ENCODE measurements at places on chromosomes 11 and 22. TPM values are rescaled to one million over a fixed set of nuclear protein-coding genes. Genes with fewer than 3 reads are reported as not detected.
A peak's percentile ranks its signal among the peaks of the same experiment; 100 is the strongest.

- H3K4me1 ChIP-seq: no peaks in the 10 kb centered on the region
- no peak overlapping the region for H3K27ac ChIP-seq
- H3K27me3 ChIP-seq: no peaks in the 10 kb centered on the region
These were observed 712.4 kb downstream of the TBC1D22A start for GRCh38 chr22:47474895-47475294.

CHRM1 gene
- 1.2 TPM for polyA plus RNA-seq

DNA sequence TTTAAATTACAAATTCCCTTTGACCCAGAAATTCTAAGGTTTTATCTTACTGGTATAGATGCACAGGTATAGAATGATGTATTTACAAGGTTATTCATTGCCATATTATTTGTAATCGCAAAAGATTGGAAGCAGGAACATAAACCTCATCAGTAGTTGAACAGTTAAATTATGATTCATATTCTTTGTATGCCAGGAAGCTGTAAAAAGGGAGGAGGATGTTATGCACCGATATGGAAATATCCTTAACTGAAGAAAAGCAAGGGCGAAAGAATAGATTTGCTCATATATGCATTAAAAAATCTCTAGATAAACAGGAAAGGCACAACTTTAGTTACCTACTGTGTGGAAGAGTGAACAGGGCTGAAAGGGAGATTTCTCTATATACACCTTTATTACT lies 36.7 kb downstream of the PPFIA1 start:
- H3K4me1 ChIP-seq: peaks cover 5% of the 10 kb centered on the region
- no peak for DNase-seq
- no peaks in the 10 kb centered on the region for H3K27me3 ChIP-seq
- peaks cover 2% of the 10 kb centered on the region for H3K36me3 ChIP-seq
- no peak overlapping the region for H3K27ac ChIP-seq
- no peak overlapping the region for H3K4me3 ChIP-seq

LMNTD2 gene
- polyA plus RNA-seq: 7.6 TPM

GRCh38 chr11:2186669-2187279 lies 15.2 kb upstream of the TH start:
- no peak overlapping the region for H3K27ac ChIP-seq
- peaks cover 22% of the 10 kb centered on the region for H3K4me1 ChIP-seq
- no peak for DNase-seq
- H3K4me3 ChIP-seq: no peak overlapping the region
- peaks cover 3% of the 10 kb centered on the region for H3K36me3 ChIP-seq

GRCh38 chr11:75428281-75428724 lies 4.7 kb downstream of the KLHL35 start:
- H3K27ac ChIP-seq: no peak overlapping the region
- H3K4me1 ChIP-seq: peaks cover 32% of the 10 kb centered on the region
- H3K4me3 ChIP-seq: peak overlapping the region; percentile 40
- DNase-seq: peak; percentile 77
- peaks cover 36% of the 10 kb centered on the region for H3K27me3 ChIP-seq

- peaks cover 13% of the 10 kb centered on the region for H3K4me1 ChIP-seq
- peaks cover 9% of the 10 kb centered on the region for H3K36me3 ChIP-seq
- DNase-seq: no peak
These were observed 91.7 kb downstream of the PDE2A start for GRCh38 chr11:72582206-72583176.

DNA sequence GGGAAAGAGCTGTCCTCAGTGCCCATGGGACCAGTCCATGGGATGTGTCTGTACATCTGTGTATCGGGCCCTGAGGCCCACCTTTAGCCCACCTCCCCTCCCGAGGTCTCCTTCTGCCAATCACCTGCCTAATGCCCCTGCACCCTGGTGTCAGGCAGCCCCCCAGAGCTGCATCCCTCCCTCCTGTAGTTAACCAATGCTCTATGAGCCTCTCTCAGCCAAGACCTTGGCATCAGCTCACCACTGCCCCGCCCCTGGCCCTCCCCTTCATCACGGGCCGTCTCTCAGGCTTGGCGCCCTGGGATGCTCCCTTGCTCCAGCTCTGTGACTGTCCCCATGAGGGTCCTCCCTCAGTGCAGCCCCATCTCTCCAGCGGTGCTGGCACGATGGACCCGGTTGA lies 18.5 kb downstream of the MGAT3 start:
- no peak overlapping the region for H3K27ac ChIP-seq
- DNase-seq: no peak
- peaks cover 42% of the 10 kb centered on the region for H3K36me3 ChIP-seq
- H3K4me1 ChIP-seq: peaks cover 80% of the 10 kb centered on the region

SPA17 gene
- 16.6 TPM for polyA plus RNA-seq

GRCh38 chr11:31607914-31608313 lies 98.3 kb downstream of the ELP4 start:
- no peak for DNase-seq
- no peak overlapping the region for H3K4me3 ChIP-seq
- H3K36me3 ChIP-seq: no peaks in the 10 kb centered on the region
- no peaks in the 10 kb centered on the region for H3K4me1 ChIP-seq

MOV10L1 gene
- polyA plus RNA-seq: 1.9 TPM

DNA sequence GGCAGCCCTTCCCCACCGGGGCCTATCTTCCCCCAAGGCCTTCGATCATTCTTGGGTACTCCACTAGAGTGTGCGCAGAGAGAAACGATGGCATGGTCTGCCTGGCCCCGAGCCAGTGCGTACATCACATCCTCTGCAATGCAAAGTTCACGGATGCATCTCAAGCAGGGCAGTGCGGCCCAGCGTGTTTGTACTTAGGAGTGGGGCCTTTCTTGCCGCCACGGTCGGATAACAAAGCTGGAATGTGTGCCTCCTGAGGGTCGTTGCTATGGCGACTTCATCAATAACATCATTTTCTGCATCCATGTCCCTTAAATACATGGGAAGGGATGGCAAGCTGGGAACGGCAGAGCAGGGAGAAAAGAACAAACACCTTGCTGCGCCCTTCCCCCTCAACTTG lies 73.9 kb downstream of the SCUBE1 start:
- no peak overlapping the region for H3K4me3 ChIP-seq
- peaks cover 2% of the 10 kb centered on the region for H3K27me3 ChIP-seq
- no peaks in the 10 kb centered on the region for H3K36me3 ChIP-seq
- peaks cover 30% of the 10 kb centered on the region for H3K4me1 ChIP-seq
- peak; percentile 89 for DNase-seq

- peaks cover 39% of the 10 kb centered on the region for H3K4me1 ChIP-seq
- DNase-seq: no peak
- no peaks in the 10 kb centered on the region for H3K27me3 ChIP-seq
- H3K27ac ChIP-seq: no peak overlapping the region
These were observed 219.7 kb downstream of the CEP164 start for GRCh38 chr11:117547195-117547850.

DNA sequence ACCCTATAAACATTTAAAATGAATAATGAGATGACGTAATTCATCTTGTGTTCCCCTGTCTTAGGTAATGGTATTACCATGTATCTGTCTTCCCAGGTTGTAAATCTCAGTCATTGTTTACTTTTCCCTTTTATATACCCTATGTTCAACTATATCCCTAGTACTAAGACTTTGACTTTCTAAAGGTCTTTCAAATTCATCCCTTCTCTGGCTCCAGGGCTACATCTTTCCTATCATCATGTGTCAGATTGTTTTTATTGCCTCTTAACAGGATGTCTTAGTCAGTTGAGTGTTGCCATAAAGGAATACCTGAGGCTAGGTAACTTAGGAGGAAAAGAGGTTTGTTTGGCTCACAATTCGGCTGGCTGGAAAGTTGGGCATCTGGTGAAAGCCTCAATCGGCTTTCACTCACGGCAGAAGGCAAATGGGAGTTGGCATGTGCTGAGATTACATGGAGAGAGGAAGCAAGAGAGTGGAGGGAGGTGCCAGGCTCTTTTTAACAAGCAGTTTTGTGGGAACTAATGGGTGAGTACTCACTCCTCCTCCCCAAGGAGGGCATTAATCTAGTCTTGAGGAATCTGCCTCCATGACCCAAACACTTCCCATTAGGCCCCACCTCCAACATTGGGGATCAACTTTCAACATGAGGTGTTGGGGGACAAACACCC lies 11.6 kb upstream of the DLAT start:
- H3K4me1 ChIP-seq: no peaks in the 10 kb centered on the region
- H3K27ac ChIP-seq: no peak overlapping the region
- H3K36me3 ChIP-seq: peaks cover 3% of the 10 kb centered on the region
- no peak overlapping the region for H3K4me3 ChIP-seq

GRCh38 chr11:102561636-102562035 lies 31.1 kb upstream of the MMP7 start:
- DNase-seq: no peak
- no peak overlapping the region for H3K4me3 ChIP-seq
- H3K27me3 ChIP-seq: no peaks in the 10 kb centered on the region

DNA sequence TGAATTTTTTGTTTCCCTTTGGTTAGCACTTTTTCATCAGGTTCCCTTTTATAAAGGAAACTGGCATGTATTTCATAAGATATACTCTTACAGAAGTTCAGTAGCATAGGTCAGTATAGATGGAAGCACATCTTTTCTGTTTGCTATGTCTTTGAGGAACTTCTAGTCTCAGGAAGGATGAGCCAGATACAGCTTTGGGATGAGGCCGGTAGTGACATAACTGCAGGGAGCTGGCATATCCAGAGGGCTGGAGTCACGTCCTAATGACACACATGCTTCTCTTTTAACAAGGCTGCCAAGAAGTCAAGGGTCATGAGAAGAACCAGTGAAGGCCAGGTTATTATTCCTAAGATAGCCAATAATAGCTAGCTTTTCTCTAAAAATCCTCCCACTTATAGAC lies 33.3 kb upstream of the ADSL start:
- DNase-seq: no peak
- H3K4me3 ChIP-seq: no peak overlapping the region
- peaks cover 52% of the 10 kb centered on the region for H3K36me3 ChIP-seq
- H3K27me3 ChIP-seq: no peaks in the 10 kb centered on the region
- peaks cover 7% of the 10 kb centered on the region for H3K4me1 ChIP-seq

DNA sequence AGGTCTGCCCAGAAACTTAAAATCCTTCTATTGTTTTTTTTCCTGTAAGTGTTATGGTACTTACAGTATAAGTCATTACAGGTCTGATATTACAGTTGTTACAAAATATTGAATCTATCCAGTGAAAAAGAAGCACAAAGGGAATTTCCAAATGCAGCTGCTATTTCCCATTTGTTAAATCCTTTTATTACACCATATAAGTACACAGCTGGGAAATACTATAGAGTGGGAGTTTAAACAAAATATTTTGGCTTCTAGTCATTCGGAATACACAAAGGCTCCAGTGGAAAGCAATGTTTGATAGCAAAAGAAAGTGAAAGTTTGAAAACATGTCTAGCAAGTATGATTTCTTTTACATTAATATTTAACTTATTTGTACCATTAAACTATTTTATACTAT lies 18.0 kb downstream of the SOX6 start:
- H3K4me3 ChIP-seq: no peak overlapping the region
- H3K4me1 ChIP-seq: no peaks in the 10 kb centered on the region
- H3K27ac ChIP-seq: no peak overlapping the region
- no peaks in the 10 kb centered on the region for H3K27me3 ChIP-seq
- DNase-seq: no peak

- no peaks in the 10 kb centered on the region for H3K27me3 ChIP-seq
- no peak overlapping the region for H3K27ac ChIP-seq
- DNase-seq: no peak
- H3K36me3 ChIP-seq: peaks cover 27% of the 10 kb centered on the region
These were observed 6.9 kb downstream of the AP5B1 start for GRCh38 chr11:65773784-65774411.

MADD gene
- 130 TPM for polyA plus RNA-seq

DNA sequence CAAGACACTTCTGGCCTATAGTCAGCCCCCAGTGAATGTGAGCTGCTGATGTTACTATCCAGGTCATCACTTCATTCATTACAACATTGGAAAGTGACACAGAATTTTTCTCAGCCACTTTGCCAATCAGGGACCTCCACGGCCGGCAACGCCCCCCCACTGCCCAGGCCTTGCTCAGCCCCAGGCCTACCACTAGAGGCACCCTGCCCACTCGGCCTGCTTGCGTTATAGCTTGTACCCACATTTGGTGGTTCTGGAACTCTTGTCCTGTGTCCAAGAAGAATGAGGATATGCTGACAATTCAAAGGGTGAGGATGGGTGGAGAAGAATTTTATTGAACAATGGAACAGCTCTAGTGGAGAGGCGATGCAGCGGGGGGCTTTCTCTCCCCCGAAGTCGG lies 96.2 kb downstream of the TSPAN18 start:
- no peaks in the 10 kb centered on the region for H3K36me3 ChIP-seq
- peaks cover 27% of the 10 kb centered on the region for H3K4me1 ChIP-seq
- no peak for DNase-seq
- H3K27me3 ChIP-seq: no peaks in the 10 kb centered on the region
- no peak overlapping the region for H3K4me3 ChIP-seq

DNA sequence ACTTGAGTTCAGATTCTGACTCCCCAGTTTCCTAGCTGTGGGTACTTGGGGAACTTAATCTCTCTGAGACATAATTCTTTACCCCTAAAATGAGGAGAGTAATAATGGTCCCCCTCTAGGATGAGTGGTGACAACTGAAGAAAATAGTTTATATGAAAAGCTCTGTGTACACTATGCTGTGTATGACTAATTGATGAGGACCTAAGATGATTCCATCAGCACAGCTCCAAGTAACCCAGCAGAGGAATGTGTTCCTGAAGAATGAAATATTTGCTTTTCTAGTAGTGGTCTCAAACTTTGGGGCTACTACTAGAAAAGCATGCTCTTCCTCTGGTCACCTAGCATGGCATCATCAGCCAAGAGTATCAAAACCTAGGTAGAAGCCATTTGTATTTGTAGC lies 217.3 kb upstream of the NARS2 start:
- no peak overlapping the region for H3K27ac ChIP-seq
- DNase-seq: no peak
- no peak overlapping the region for H3K4me3 ChIP-seq
- peaks cover 20% of the 10 kb centered on the region for H3K36me3 ChIP-seq
- H3K4me1 ChIP-seq: peaks cover 6% of the 10 kb centered on the region
- H3K27me3 ChIP-seq: peaks cover 4% of the 10 kb centered on the region

DNA sequence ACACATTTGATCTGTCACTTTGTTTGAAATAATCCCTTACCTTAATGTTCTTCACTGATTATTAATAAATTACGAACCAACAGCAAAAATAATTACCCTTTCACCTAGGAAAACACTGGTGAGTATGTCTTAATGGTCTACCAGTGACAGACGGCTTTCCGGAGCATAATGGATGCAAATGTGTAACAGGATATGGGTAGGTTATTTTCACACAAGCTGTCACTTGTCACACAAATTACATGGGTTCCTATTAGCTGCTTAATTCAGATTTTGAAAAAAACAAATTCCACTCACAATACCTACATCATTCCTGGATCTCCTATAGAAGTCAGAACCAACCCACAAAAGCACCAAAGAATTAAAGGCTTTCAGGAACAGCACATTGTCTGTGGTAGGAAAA lies 127.9 kb downstream of the WT1 start:
- no peak for DNase-seq
- no peaks in the 10 kb centered on the region for H3K4me1 ChIP-seq
- no peaks in the 10 kb centered on the region for H3K36me3 ChIP-seq
- no peak overlapping the region for H3K4me3 ChIP-seq
- H3K27ac ChIP-seq: no peak overlapping the region
